ENCODE measurements at places on chromosomes 12 and 14. TPM values are rescaled to one million over a fixed set of nuclear protein-coding genes. Genes with fewer than 3 reads are reported as not detected.

MAGOHB gene
- total RNA-seq: 12.5 TPM

FAM186B gene
- total RNA-seq: 0.11 TPM

FLRT2 gene
- 100 TPM for total RNA-seq

LBHD2 gene
- total RNA-seq: not detected

GALC gene
- 18.1 TPM for total RNA-seq

Measured in dermis lymphatic vessel endothelial cell (primary cell).